Stomach (tissue), 19 donors: ENCODE measurements at places on chromosomes 6 and 20.

GRCh38 chr6:148528292-148528691 is 185.7 kb downstream of the SASH1 start:
- DNase-seq: no peak
- H3K4me1 ChIP-seq: peaks cover 3% of the 10 kb centered on the region
- H3K27me3 ChIP-seq: no peaks in the 10 kb centered on the region
- peaks cover 53% of the 10 kb centered on the region for H3K36me3 ChIP-seq
- H3K27ac ChIP-seq: no peak overlapping the region
- H3K4me3 ChIP-seq: no peak overlapping the region

GRCh38 chr6:73309535-73309784 is 44.6 kb downstream of the DPPA5 start:
- H3K36me3 ChIP-seq: no peaks in the 10 kb centered on the region
- H3K4me1 ChIP-seq: no peaks in the 10 kb centered on the region
- H3K27ac ChIP-seq: peak overlapping the region; percentile 45
- H3K27me3 ChIP-seq: no peaks in the 10 kb centered on the region
- DNase-seq: no peak

- H3K4me1 ChIP-seq: peaks cover 22% of the 10 kb centered on the region
- H3K4me3 ChIP-seq: no peak overlapping the region
- no peaks in the 10 kb centered on the region for H3K36me3 ChIP-seq
- no peaks in the 10 kb centered on the region for H3K27me3 ChIP-seq
- DNase-seq: no peak
Observed at GRCh38 chr20:58614984-58615760, 35.9 kb upstream of the STX16 start.

DNA sequence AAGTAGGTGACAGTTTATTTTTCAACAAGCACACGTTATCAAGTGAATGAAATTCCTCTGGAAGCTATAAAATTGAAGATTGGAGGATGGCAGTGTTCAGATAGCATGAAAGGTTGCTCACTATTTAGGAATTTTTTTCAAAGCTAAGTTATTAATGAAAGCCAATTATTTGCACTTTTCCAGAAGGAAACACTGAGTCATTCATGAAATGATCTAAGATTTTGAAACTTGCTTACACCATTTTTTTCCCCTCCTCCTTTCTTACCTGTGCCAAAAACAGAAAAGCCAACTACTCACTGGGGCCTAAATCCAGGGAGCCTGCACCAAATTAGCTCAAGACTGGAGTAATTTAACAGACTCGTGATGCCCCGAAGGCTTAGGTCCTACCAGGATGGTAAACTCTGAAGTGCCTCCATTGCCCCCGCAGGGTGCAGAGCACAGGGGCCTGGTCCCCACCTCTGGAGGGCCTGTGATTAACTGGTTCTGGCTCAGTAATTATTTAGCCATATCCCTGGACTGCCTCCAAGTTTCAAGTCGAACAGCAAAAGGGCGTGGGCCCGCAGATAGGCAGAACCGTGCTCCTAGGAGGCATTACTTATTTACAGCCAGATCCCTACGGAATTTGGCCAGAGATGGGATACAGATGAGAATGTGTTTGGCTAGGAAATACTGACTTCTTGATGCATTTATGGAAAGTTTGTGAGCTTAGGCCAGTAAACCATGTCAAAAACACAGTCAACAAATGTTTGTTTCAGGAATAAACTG is 28.0 kb upstream of the ZNF217 start:
- no peak overlapping the region for H3K4me3 ChIP-seq
- peak overlapping the region; percentile 81 for H3K27ac ChIP-seq
- no peaks in the 10 kb centered on the region for H3K36me3 ChIP-seq

- H3K27me3 ChIP-seq: no peaks in the 10 kb centered on the region
- H3K36me3 ChIP-seq: peaks cover 44% of the 10 kb centered on the region
- no peak for DNase-seq
- no peak overlapping the region for H3K4me3 ChIP-seq
- H3K27ac ChIP-seq: peak overlapping the region; percentile 82
Observed at GRCh38 chr6:7198833-7199800, 91.4 kb downstream of the RREB1 start.

DNA sequence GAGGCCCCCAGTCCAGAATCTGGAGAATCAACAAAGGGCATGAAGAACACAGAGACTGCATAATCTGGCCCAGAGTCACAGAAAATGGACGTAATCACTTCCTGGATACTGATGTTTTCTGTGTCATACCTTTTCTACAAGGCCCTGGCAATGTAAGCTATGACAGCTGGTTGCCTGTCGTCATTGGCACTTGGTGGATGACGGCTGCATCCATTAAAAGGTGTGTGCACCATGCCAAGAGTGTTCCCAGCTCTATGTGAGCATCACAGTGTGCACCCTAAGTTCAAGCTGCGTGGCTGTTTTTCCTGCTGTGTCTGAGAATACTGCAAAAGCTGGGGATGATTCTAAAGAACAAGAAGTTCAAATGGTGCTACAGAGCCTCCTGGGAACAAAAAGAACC is 275.2 kb upstream of the CNR1 start:
- no peak overlapping the region for H3K4me3 ChIP-seq
- no peak for DNase-seq
- H3K36me3 ChIP-seq: no peaks in the 10 kb centered on the region
- H3K27ac ChIP-seq: no peak overlapping the region
